NCI-H1930 (cell line): ENCODE measurements at places on chromosomes 4 and X.

DNA sequence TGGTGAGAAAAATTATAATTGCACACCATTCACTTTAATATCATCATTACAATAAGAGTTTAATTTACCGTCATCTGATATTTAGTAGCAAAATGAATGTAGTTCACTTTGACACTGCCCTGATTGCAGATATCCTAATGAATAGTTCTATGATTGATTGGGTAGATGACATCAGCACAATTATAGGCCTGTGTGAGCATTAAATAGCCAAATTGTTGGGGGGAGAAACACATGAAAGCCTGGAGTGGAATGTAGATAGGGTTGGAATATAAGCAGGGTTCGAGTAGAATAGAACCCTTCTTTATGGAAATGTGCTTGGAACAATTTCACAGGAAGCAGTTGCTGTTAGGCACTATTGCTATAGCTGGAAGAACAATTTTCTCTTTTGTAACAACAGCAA, 1526.2 kb downstream of the RPA4 start:
- no peak for DNase-seq

DNA sequence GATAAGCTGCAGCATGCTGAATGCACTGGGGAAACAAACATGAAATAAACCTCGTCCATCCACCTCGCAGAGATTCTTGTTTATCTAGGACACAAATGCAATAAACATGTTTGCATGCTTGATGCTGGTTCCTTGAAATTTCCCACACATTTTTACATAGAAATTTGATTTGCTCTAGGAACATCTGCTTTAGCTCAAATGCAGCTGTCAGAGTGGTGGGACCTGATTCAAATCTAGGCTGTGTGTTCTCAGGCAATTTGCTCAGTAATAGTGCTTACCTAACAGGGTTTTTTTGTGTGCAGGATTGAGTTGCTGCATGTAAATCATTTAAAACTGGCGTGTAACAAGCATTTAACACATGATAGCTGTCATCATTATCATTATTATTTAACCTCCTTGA, 293.1 kb downstream of the QDPR start:
- no peak for DNase-seq

DNA sequence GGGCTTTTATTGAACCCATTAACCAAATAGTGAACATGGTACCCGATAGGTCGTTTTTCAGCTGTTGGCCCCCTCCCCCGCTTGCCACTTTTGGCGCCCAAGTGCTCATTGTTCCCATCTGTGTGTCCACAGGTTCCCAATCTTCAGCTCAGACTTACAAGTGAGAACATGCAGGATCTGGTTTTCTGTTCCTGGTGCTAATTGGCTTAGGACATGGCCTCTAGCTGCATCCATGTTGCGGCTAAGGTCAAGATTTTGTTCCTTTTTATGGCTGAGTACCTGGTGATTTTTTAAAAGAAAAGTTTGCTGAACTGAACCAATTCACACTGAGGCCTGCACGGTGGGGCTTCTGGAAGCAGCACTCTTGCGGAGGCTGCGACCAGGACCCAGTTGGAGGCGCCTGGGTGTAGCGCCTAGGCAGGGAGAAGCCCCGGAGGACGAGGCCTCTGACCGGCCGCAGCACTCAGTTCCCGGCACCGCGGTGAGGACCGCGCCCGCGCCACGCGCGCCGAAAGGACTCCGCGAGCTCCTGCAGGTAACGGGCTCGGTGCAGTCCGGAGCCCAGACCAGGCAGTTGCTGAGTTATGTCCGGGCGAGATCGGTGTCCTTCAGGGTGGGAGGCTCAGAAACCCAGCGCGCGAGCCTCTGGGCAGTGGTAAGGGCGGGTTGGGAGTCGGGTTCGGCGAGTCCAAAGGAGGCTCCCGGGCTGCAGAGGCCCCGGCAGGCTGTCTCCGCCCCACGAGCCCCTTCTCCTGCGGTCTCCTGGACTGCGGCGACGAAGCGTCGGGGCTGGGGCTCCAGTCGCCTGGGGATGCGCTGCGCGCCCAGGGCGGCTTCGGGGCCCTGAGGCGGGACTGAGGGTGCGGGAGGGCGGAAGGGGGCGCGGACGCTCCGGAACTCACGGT, 15.8 kb upstream of the SLC25A4 start:
- DNase-seq, result no peak

DNA sequence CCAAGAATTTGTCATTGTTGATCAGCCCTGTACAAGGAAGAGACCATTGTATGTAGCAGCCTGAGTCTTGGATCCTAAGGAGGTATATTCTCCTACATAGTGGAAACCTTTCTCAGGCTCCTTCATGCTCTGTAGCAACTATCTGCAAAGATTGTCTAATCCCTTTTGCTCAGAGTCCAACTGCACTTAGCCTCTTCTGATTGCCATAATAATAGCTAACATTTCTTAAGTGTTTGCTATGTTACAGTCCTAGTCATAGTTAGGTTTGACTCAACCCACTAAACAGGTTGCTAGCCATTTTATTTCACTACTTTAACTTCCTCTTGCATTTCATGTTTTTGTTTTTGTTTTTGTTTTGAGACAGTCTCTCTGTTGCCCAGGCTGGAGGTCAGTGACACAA, 50.8 kb upstream of the SLC16A2 start:
- DNase-seq, result no peak

DNA sequence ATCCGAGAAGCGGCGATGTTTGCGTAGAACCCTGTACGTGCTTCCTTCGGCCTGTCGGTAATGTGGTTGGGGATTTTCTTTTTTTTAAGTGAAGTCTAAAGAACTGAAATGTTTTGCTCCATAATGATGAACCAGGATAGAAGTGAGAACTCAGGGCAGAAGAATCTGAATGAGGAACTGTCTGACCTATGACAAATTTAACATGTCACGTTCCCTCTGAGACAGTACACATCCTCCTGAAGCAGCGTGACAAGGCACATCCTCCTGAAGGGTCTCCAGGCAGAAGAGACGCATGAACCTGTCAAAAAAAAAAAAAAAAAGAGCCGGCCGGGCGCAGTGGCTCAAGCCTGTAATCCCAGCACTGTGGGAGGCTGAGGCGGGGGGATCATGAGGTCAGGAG, 6.2 kb downstream of the CSF2RA start:
- DNase-seq, result no peak

DNA sequence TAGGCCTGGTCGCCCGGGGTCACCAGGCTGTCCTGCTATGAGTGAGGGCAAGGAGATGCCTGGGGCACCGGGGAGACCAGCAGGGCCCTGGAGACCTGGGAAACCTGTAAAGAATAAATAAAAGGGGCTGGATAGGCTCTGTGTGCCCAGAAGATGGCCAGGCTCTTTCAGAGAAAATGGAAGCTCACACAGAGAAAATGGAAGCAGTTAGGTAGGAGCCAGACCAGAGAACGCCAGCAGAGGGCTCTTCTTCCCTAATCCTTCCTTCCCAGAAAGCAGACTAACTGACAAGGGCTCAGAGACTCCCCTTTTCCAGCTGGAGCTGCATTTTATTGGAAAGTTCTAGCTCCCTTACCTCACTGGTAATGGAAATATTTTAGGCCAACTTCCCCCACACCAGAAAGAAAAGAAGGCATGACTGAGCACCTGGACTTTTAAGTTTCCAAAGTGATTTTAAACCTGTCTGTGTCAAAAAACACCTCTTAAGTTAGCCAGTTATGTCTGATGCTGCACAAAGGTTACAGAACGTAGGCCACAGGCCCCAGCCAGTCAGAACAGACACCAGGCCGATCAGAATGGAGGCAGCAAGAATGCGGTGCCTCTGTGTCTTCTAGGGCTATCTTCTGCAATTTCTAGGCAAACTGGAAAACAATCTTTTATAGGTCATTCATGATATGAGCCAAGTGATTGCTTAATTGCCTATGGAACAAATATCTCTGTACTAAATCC, 74.0 kb downstream of the ATG4A start:
- DNase-seq, result peak; percentile 6

DNA sequence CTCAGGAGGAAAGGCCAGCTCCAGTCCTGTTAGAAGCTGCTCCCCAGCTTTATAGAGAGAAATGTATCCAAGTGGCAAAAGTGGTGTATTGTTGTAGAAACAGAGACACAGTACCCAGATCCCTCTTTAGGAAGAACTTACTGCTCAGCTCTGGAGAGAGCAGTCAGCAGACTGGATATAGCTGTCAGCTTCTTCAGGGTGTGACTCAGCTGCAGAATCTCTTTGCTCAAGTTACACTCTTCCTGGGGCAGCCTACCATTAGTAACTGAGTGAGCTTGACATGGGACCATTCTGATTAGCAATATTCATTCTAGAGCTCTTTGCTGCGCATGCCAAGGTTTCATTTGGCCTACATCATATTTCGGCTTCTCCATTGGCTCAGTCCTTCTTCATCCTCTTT, 40.5 kb downstream of the ATP1B4 start:
- DNase-seq, result no peak

GRCh38 chrX:107537815-107538214, 88.4 kb downstream of the FRMPD3 start:
- DNase-seq, result peak; percentile 12

GRCh38 chr4:108717386-108717785, 45.5 kb downstream of the ETNPPL start:
- no peak for DNase-seq

- no peak for DNase-seq
Measured at GRCh38 chrX:149455934-149456333, 49.2 kb downstream of the IDS start.

DNA sequence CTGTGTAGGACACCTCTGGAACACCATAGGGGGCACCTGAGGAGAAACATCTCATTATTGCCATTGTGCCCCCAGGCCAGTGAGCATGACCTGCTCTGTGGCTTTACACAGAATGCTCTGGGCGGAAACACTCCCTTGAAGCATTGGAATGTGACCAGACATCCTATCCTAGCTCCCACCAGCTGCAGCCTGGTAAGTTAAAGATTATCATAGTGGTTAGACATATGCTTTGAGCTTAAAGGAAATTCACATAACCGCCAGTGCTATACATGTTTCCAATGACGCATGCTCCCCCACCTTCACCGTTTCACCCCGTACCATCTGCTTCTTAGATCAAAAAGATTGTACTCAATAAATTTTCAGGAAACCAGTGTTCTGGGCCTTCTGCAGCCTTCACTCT, 217.7 kb upstream of the CENPE start:
- DNase-seq, result no peak

DNA sequence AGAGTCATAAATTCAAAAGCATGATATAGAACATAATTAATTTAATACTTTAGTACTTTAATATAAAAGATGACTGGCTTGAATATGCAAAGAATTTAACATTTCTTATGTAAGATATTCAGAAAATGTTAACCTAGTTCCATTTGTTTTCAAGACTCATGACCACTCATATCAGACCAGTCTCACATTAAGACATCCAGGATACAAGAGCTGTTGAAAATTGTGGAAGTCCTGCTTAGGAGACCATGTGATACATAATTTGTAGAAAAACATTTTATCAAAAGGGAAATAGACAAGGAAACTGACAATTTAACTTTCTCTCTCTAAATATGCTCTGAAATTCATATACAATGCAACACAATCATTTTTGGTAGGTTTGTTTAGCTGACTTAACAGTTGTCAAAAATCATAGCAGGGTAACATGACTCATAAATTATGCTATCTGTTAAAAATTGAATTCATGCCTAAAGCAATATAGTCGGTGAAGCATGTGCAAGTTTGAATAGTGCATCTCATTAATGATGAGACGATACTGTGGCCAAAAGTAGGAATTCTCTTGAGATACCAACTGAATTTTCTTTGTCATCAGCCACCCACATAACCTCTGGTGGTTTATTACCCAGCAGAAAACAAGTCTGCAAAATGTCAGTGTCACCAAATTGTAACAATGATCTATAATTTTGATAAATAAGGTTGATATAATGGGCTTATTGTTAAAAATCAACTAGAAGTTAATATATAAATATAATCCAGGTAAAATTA, 211.4 kb downstream of the GASK1B start:
- DNase-seq, result no peak

- no peak for DNase-seq
Measured at GRCh38 chr4:146379744-146380143, 142.0 kb downstream of the SLC10A7 start.

DNA sequence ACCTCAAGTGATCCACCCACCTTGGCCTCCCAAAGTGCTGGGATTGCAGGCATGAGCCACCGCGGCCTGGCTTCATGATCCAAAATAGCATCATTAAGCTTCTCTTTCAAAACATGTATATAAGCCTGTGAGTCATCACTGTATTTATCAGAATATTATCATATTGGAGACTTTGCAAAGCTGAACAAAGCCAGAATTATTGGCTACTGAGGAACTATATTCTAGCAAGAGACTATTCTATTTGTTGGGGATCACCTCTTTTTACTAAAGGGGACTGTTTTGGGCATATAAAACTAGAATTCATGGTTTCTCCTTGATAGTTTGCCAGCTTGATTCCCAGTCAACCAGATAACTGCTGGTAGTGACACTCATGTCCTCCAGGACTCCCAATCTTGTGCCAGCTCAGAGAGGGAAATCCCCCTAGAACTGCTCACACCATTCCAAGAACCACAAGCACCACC, 40.1 kb downstream of the TET2 start:
- DNase-seq, result no peak

DNA sequence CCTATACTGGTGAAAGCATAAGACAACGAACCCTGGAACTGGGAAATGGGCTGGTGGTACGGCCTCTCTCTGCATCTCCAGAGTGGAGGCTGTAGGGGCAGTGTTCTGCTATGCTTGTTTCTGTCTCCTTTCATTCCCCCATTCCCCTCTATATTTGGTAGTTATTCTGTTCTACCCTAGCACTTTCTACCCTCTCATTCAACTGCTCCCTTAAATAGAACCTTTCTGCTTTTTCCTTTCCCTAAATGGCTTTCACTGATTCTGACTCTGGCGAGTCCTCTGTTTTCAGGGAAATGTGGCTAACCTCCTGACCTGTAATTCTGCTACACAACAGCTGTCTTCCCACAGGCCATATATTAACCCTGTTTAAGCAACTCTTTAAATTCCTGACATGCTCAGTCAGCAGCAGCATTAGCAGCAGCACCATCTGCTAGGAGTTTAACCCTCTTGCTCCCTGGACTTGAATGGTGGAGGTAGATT, 94.2 kb downstream of the CXCL13 start:
- no peak for DNase-seq

GRCh38 chrX:41137589-41137988, 52.3 kb downstream of the USP9X start:
- no peak for DNase-seq

- DNase-seq, result no peak
Measured at GRCh38 chr4:6983544-6984142, 59.5 kb upstream of the TADA2B start.

DNA sequence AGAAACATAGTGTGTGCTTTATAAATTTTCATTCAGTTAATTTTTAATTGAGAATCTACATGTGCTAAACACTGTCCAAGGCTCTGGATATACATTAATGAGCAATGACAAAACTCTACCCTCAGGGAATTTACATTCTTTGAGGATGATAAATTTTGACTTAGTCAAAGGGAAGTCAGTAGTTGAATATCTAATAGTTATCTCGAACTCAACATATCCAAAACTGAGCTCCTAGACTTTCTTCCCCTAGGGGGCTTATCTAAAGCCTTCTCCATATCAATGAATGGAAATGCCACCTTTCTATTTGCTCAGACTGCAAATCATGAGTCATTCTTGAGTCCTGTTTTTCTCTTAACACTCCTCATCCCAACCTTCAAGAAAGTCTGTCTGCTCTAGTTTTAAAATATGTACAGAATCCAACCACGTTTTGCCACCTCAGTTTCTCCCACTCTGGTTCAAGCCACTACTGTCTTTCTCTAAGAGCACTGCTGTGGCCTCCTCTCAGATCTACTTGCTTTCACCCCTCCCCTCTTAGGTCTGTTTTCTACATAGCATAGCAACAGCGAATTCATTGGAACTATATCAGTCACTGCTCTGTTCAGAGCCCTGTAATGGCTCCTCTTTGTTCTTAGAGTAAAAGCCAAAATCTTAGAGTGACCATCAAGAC, 9.5 kb downstream of the PARM1 start:
- DNase-seq, result no peak
